Stimulated activated CD4-positive, alpha-beta T cell treated with anti-CD3 and anti-CD28 coated beads, Interleukin-15, amount 100 ng/mL, for 1 hour (primary cell): ENCODE measurements at places on chromosomes 5 and 9.

- DNase-seq: no peak
Measured at GRCh38 chr5:124825983-124826337, 79.5 kb upstream of the ZNF608 start.

DNA sequence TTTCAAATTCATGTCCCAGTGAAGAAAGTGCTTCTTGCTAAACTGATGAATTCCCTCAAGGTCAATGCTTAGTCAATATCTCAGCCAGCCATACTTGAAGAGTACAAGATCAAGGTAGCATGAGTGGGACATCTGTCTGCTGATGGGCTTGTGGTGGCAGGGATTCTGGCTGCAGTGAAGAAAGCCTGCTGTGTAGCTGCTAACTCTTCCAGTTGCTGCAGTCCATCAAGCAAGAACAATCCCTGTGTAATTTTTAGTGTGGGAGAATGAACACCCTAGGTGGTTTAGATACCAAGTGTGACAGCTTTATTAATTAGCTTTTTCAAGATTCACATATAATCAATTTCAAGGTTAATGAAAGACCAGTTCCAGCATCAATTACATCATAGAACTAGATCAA is 443.9 kb downstream of the TAF11L14 start:
- DNase-seq: no peak

DNA sequence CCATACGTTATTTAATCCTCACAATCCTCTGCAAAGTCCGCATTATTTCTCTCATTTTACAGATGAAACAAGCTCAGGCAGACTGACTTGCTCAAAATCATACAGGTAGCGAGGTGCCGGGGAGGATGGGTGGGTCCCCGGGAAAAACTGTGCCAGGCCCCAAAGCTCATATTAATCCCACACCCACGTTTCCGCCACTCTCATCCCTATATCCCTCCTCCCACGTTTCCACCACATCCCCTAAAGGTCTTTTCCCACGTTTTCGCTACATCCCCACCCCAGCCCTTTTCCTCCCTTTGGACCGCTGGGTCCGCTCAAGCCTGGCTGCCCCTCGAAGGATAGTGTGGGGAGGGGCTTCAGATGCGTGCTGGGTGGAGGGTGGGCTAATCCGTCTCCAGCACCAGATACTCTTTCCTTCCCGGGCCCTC is 434 bp upstream of the FSD1L start:
- no peak for DNase-seq

DNA sequence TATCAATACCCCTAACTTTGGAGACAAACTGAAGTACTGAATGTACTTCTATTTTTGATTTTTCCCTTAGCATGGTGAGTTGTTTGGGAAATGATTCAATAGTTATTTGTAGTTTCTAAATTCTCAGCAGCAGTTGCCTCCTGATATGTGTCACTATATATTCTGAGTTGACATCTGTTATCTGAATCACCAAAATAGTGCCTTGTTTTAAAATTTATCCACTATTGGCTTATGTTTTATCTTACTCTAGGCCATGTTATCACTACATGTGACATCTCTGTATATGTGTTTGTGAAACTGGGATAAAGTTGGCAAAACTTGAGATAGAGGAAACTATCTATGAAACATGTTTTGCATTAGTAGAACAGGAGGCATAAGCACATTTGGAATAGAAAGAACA is 317.6 kb downstream of the TLE4 start:
- DNase-seq: no peak

DNA sequence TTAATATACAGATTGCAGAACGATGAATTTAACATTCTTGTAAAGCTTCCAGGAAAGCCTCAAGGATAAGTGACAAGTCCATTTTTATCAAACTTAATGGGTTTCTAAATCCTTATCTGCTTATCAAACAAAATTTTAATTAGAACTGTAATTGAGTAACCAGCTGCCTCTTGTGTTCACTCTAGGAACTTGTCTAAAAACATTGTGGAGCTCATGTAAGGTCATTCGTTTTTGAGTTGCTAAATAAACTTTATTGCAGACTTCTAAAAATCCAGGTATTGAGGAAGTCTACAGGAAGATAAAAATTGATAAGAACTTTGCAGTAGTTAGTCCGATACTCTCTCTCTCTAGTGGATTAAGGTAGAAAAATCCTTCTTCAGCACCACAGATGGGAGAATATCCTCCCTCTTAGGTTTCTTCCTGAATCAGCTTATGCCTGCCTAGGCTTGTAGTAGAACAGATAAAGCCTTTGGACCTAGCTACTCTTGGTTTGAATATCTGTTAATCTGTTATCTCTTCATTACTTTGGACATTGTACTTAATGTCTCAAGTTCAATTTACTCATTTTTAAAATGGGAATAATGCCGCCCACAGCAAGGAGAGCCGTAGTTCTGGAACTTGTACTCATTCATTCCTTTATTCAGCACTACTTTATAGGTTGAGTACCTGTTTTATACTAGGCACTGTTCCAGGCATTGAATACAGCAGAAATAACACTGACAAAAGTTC is 60.0 kb upstream of the DHFR start:
- no peak for DNase-seq

- no peak for DNase-seq
Measured at GRCh38 chr5:10330511-10331230, 22.8 kb upstream of the MARCHF6 start.

GRCh38 chr9:69975681-69976080 is 68.0 kb upstream of the MAMDC2 start:
- DNase-seq: no peak

GRCh38 chr5:75961818-75962217 is 121.4 kb upstream of the SV2C start:
- DNase-seq: no peak

DNA sequence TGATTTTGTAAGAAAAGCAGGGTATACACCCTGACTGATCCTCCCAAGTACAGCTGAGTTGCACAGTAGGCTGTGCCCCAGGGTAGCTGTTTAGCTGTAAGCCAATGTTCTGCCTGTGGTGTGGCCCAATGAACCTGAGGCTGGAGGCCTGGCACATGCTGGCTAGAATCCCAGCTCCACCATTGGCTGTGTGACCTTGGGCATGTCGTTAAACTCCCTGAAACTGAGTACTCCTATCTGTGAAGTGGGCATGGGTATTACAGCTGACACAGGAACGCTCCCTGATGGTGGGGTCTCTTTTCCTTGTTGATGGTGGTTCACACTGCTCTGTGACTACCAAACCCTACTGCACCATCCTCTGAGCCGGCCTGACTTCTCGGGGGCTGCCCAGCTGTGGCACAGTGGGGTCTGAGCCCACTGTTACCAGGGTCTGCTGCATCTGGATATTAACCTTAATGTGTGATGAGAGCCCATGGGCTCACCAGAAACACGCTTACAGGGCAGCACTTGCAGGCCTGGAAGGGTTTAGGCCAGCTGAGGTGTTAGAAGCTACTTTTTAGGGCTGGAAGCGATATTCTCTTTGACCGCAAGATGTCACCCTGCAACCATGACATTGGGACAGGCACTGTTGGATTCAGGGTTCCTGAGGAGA is 7.0 kb upstream of the GADD45G start:
- DNase-seq: no peak

- DNase-seq: no peak
Measured at GRCh38 chr5:135930029-135930948, 24.5 kb downstream of the LECT2 start.

DNA sequence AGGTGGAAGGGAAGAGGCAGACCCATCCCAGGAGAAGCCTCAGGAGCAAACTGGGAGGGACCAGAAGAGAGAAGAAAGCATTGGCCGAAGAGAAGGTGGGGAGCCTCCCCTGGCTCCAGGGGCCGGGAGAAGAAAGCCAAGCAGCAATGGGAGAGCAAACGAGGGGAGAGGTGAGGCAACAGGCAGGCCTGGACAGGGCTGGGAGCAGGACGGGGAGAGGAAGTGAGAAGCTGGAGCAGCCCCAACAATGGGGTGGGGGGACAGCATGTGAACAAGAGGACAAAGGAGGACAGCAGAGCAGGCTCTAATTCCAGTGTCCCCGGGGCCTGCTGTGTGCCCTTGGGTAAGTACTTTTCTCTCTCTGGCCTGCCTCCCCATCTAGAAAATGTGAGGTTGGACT is 115.3 kb downstream of the PSD2 start:
- no peak for DNase-seq

DNA sequence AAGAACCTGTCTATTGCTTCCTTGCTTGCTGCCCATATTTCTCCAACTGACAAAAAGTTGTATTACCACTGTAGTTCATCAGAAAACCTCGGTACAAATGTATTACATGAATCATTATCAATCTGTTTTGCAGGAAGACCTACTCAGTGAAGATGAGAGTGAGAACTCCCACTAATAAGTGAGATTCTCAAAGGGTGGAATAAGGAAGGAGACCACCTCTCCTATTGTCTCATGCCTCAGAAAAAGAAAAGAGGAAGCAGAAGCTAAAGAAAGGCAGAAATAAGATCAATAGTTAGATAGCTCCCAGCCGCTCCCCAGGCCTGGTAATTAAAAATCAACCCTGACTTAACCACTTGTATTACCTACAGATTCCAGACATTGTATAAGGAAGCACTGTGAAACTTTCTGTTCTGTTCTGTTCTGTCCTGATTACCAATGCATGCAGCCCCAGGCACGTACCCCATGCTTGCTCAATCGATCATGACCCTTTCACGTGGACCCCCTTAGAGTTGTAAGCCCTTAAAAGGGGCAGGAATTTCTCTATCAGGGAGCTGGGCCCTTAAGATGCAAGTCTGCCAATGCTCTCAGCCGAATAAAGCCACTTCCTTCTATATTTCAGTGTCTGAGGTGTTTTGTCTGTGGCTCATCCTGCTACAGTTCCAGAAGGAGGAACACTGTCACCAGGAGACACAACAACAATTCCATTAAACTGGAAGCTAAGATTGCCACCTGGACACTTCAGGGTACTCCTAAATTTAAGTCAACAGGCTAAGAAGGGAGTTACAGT is 152.5 kb upstream of the COX7C start:
- no peak for DNase-seq

GRCh38 chr5:111252799-111253545 is 28.8 kb downstream of the CAMK4 start:
- DNase-seq: no peak
